ENCODE measurements at places on chromosomes 12 and 14.

DNA sequence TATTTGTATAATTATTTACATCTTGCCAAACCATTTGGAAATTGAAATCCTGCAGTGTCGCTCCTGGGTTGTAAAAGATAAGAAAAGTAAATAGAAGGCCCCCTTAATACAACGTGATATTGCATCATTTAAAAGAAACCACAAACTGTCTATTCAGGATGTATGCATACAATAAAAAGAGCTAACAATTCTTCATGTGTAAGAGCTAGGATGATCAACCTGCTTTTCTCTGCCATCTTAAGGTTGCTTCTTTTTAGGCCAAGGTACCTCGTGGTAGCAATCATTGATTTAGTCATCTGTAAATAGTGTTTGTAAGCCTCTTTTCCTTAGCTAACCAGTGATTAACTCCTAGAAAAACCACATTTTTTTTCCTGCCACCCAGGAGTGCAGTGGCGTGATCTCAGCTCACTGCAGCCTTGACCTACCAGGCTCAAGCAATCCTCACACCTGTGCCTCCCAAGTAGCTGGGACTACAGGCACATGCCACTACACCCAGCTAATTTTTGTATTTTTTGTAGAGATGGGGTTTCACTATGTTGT is 3.3 kb upstream of the USP44 start:
- no peak for DNase-seq

DNA sequence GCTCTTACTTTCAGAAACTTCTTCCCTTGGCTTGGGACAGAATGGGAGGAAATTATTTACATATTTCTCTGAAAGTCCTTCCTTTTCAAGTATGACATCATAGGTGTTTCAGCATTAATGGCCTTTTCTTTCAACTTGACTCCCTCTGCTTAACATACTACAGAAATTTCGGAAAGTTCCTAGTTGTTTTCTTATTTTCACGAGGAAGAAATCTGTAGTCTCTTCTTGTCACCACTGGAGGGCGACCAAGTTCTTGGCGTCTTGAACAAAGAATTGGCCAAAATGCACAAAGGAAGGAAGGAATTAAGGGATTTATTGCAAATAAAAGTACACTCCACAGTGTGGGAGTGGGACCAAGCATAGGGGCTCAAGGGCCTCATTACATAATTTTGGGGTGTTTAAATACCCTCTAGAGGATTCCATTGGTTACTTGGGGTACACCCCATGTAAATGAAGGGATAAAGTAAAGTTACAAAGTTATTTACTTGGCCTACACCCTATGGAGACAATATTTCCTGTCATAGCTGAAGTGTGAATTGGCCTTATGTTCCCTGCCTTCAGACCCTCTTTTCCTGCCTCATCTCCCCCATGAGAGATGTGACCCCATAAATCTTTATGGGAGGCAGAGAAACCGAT is 70.4 kb downstream of the RPL10L start:
- no peak for DNase-seq

DNA sequence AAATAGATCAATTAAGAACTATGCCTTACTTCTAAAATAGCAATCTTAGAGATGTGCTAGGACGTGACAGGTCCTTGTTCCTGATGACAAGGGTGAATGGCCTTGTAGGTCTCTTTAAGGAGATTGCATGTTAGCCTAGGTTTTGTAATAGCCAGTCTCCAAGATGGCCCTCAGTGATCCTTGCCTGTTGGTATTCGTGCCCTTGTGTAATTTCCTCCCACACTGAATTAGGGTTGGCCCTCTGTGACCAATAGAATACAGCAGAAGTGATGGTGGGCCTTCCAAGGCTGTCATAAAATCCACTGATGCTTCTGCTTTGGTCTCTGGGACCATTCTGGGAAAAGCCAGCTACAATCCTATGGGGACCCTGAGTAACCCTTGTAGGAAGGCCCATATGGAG is 38.2 kb upstream of the SNX6 start:
- no peak for DNase-seq

GRCh38 chr14:73696466-73697400 is 17.5 kb downstream of the PNMA1 start:
- DNase-seq: no peak

DNA sequence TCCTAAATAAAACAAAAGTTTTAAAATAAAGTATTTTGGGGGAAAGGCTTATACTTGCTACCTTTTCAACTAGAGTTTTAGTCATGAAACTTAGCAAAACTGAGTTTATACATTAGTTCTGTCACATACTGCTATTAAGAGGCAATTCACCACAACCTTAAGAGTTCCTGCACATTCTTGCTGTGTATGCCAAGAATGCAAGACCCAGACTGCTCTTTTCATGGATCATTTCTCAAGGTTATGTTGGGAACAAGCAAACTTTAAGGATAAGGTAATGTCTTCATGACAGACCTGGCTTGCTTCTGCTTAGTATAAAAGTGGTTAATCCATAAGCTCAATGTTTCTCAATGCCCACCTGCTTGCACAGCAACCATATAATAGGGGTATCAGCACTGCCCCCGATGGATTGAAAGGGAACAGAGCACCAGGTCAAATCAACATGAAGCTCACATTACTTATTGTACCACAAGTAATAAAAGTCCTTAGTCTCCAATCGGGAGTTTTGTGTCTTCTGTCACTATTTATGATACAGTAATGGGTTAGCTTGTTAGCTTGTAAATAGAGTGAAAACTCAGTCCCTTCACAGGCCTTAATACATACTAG is 67.6 kb downstream of the KIF21A start:
- DNase-seq: no peak

- DNase-seq: no peak
These were observed 145.1 kb downstream of the ACSS3 start for GRCh38 chr12:81222846-81223592.

GRCh38 chr12:122788387-122788786 is 14.0 kb downstream of the CCDC62 start:
- no peak for DNase-seq
